ENCODE measurements at places on chromosomes 12 and 14.

GRCh38 chr12:71236133-71236660 is 78.4 kb upstream of the TSPAN8 start:
- DNase-seq: no peak

GRCh38 chr12:79001404-79001803 is 136.8 kb downstream of the SYT1 start:
- DNase-seq: no peak

DNA sequence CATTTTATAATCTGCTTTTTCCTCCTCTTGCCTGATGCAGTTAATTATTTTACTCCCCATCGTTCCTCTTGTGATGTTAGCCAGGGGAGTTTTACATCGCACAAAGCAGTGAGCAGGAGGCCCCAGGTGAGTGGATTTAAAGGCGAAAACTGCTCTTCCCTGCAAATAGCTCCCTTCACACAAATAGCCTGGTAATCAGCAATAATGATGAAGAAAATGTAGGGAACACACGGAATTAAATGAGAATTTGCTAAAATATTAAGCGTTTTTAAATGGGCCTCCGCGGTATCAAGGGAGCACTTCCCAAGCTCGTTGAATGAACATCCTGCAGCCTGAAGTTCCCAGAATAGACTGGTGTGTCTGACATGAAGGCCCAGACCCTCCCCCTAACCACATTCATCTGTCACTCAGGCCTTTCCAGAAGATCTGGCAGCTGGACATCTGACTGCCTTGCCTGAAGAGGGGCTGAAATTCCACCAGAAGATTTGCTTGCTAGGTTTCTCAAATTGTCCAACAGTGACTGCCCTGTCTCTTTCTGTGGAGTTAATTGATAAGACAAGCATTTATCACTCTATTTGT is 127.2 kb downstream of the CCDC60 start:
- no peak for DNase-seq

GRCh38 chr14:96082420-96083300 is 43.5 kb downstream of the C14orf132 start:
- DNase-seq: no peak

- no peak for DNase-seq
Observed at GRCh38 chr12:116610971-116611541, 51.9 kb downstream of the MAP1LC3B2 start.

- peak; percentile 33 for DNase-seq
Observed at GRCh38 chr12:68611094-68611805, 551 bp downstream of the RAP1B start.

- no peak for DNase-seq
Observed at GRCh38 chr14:50953502-50953901, 9.2 kb upstream of the PYGL start.

GRCh38 chr12:91870872-91871707 is 274.6 kb downstream of the BTG1 start:
- DNase-seq: no peak

GRCh38 chr12:10395390-10395998 is 5.7 kb upstream of the KLRK1 start:
- DNase-seq: no peak
